ENCODE measurements at places on chromosomes 4 and X. TPM values are rescaled to one million over a fixed set of nuclear protein-coding genes. Genes with fewer than 3 reads are reported as not detected.

AREG gene
- polyA plus RNA-seq, result not detected

PSAPL1 gene
- polyA plus RNA-seq, result not detected

GPR50 gene
- polyA plus RNA-seq, result not detected

STAG2 gene
- polyA plus RNA-seq, result 26.5 TPM

SORCS2 gene
- polyA plus RNA-seq, result 1.0 TPM

GPRASP2 gene
- polyA plus RNA-seq, result 96.4 TPM

CCDC149 gene
- 6.6 TPM for polyA plus RNA-seq

UGT2B28 gene
- not detected for polyA plus RNA-seq

CFAP299 gene
- polyA plus RNA-seq, result not detected

ALPK1 gene
- polyA plus RNA-seq, result not detected

CCNB3 gene
- 0.42 TPM for polyA plus RNA-seq

SAT1 gene
- polyA plus RNA-seq, result 92.2 TPM

DTHD1 gene
- polyA plus RNA-seq, result not detected

FDCSP gene
- not detected for polyA plus RNA-seq

SHROOM2 gene
- 9.2 TPM for polyA plus RNA-seq

SSX1 gene
- polyA plus RNA-seq, result not detected

SFRP2 gene
- polyA plus RNA-seq, result 0.40 TPM

NWD2 gene
- 0.16 TPM for polyA plus RNA-seq

NRK gene
- 0.12 TPM for polyA plus RNA-seq

FRG2 gene
- not detected for polyA plus RNA-seq

ZAR1 gene
- polyA plus RNA-seq, result 0.88 TPM

DUSP9 gene
- 0.94 TPM for polyA plus RNA-seq

SLC16A2 gene
- 14.5 TPM for polyA plus RNA-seq

OGT gene
- polyA plus RNA-seq, result 322 TPM

CPLX1 gene
- 7.6 TPM for polyA plus RNA-seq

Measured in neural cell (in vitro differentiated cells).